Chondrocyte (in vitro differentiated cells): ENCODE measurements at places on chromosomes 2 and 18.
A peak's percentile ranks its signal among the peaks of the same experiment; 100 is the strongest.

DNA sequence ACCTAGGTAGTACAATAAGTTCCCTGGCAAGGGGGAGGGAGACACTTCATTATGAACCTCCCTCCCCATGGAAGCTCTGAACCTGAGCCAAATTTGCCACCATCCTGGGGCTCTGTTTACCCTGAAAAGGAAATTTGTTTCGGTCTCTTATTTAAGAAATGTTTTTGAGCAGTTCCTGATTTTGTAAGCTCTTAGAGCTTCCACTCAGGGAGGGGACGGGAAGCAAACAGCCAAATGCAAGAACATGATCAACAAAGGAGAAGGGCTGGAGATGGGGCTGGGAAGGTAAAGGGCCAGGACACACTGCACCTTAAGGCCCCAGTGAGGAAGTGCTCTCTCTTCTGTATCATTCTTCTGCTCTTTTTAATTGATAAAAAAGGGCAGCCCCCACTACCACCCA lies 117.9 kb downstream of the NRP2 start:
- peaks cover 8% of the 10 kb centered on the region for H3K4me1 ChIP-seq
- peaks cover 12% of the 10 kb centered on the region for H3K36me3 ChIP-seq
- DNase-seq = no peak
- no peak overlapping the region for H3K4me3 ChIP-seq
- H3K27me3 ChIP-seq = peaks cover 1% of the 10 kb centered on the region

GRCh38 chr2:236117861-236118269 lies 50.3 kb downstream of the GBX2 start:
- H3K36me3 ChIP-seq = no peaks in the 10 kb centered on the region
- no peak overlapping the region for H3K27ac ChIP-seq
- no peaks in the 10 kb centered on the region for H3K4me1 ChIP-seq
- H3K4me3 ChIP-seq = no peak overlapping the region

GRCh38 chr2:108616751-108617161 lies 82.5 kb downstream of the LIMS1 start:
- no peak for DNase-seq
- H3K27ac ChIP-seq = no peak overlapping the region
- peaks cover 95% of the 10 kb centered on the region for H3K4me1 ChIP-seq
- H3K27me3 ChIP-seq = no peaks in the 10 kb centered on the region
- no peaks in the 10 kb centered on the region for H3K36me3 ChIP-seq

DNA sequence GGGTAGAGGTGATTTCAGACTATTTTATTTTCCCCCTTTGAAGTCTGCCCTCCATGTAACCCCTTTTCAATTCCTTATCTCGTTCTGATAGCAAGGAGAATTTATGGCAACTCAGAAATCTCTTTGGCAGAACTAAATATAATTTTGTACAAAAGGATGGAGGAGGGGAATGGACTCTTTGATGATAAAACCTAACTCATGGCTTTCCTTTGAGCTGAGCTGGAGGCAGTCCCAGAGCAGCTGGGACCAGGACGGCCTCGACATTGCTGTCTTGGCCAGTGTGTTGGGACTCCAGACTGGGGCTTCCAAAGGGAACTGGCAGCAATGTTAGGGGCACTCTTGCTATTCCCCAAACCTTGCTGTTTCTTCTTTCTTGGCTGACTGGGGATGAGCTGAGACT lies 47.7 kb downstream of the PAX8 start:
- H3K36me3 ChIP-seq = no peaks in the 10 kb centered on the region
- no peaks in the 10 kb centered on the region for H3K27me3 ChIP-seq
- DNase-seq = no peak
- H3K27ac ChIP-seq = no peak overlapping the region

DNA sequence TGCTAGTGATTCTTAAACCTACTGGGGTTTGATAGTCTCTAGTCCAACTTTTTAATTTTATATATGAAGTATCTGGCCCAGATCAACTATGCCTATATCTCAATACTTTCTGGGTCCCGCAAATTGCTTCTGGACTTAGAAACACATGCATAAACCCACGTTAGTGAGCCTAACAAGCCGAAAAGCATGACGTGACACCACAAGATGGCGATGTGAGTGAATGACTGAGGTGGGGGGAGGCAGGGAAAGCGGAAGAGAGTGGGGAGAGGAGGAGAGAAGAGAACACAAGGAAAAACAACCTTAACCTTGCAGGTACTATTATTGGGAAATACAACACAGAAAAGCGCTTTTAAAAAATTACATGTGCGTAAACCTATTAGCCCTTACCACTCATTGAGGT lies 13.8 kb downstream of the PDIA6 start:
- peaks cover 13% of the 10 kb centered on the region for H3K36me3 ChIP-seq
- no peak overlapping the region for H3K4me3 ChIP-seq
- H3K27me3 ChIP-seq = no peaks in the 10 kb centered on the region

- H3K36me3 ChIP-seq = no peaks in the 10 kb centered on the region
- peak overlapping the region; percentile 58 for H3K4me3 ChIP-seq
- no peak for DNase-seq
- H3K27me3 ChIP-seq = no peaks in the 10 kb centered on the region
Observed at GRCh38 chr2:163877316-163877715, 141.5 kb upstream of the FIGN start.

- no peak for DNase-seq
- peaks cover 50% of the 10 kb centered on the region for H3K4me1 ChIP-seq
- peaks cover 2% of the 10 kb centered on the region for H3K36me3 ChIP-seq
- H3K27ac ChIP-seq = peak overlapping the region; percentile 92
Observed at GRCh38 chr2:101306410-101306809, 2.1 kb downstream of the RNF149 start.

GRCh38 chr2:75503048-75503607 lies 57.6 kb downstream of the EVA1A start:
- no peak overlapping the region for H3K4me3 ChIP-seq
- peaks cover 29% of the 10 kb centered on the region for H3K4me1 ChIP-seq
- peak overlapping the region; percentile 87 for H3K27ac ChIP-seq
- DNase-seq = no peak
- peaks cover 1% of the 10 kb centered on the region for H3K36me3 ChIP-seq

- peaks cover 90% of the 10 kb centered on the region for H3K27me3 ChIP-seq
- peaks cover 5% of the 10 kb centered on the region for H3K36me3 ChIP-seq
- peaks cover 18% of the 10 kb centered on the region for H3K4me1 ChIP-seq
Observed at GRCh38 chr18:59264121-59264571, 9.1 kb downstream of the RAX start.

DNA sequence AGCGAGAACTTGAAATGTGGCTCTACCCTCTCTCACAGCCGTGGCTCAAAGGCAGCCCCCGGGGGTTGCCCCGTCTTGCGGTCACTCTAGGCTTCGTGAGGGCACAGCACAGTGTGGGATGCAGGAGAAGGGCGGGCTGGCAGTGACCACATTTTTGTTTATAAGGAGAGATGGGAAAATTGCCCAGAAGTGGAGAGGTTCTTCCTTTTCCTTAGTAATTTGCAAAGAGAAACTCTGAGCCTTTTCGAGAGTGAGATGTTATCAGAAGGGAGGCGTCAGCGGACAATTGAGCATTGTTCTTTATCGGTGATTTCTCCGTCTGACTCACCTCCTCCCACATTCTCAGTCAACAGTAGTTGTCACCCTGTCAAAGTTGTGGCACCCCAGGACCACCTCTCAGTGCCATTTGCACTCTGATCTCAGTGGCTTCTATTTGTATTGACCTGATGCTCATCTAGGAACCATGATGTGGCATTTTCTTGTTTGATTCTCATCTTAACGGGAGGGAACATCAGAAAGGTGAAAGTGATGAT lies 89.6 kb downstream of the ACAA2 start:
- H3K4me3 ChIP-seq = no peak overlapping the region
- peaks cover 22% of the 10 kb centered on the region for H3K4me1 ChIP-seq
- no peak for DNase-seq
- no peak overlapping the region for H3K27ac ChIP-seq
- H3K27me3 ChIP-seq = no peaks in the 10 kb centered on the region
- H3K36me3 ChIP-seq = no peaks in the 10 kb centered on the region

DNA sequence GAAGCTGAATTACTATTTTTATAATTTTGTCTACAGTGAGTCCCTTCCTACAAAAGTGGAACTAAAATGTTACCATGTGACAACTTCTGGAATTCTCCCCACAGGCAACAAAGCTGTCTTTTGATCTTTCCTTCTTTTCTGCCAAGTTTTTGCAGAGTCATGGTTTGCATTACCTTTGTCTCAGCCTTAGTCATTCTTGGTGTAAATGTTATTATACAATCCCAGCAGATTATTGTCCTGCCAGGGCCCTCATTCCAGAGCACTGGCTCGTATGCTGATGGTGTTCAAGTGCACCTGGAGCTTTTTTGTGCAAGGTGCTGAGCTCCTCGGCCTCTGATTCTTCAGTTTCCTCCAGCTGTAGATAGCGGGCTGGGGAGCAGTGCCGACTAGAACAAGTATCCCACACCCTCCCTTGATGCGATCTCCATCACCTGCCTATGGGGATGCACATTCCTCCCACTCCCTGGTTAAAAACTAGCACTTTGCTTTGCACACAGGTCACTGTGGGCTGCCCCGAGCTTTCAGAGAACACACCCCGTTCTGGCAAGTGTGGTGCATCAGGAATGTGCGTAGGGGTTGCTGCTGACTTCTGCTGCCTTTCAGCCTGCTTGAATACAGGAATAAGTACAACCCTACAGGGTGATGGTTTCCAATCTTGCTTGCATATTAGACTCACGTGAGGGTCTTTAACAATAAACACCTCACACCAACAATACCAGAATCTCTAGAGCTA lies 263.6 kb downstream of the RNF144A start:
- no peak overlapping the region for H3K4me3 ChIP-seq
- H3K4me1 ChIP-seq = peaks cover 12% of the 10 kb centered on the region
- H3K36me3 ChIP-seq = no peaks in the 10 kb centered on the region
- no peaks in the 10 kb centered on the region for H3K27me3 ChIP-seq

DNA sequence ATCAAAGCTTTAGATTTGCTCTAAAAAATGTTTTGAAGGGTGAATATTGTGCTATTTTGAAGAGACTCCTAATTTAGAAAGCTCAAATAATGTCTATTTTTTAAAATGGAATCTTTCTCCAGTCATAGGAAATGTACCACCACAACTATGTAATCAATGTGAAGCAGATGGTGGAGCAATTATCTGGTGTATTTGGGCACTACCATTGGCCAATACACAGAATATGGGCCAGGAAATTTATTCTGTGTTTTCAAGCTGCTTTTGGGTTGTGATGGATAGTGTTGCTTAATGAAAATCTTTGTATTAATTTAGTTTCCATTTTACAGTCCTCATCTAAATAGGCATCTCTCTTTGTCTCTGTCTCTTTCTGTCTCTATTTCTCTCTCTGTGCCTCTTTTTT lies 17.1 kb upstream of the VWC2L start:
- no peaks in the 10 kb centered on the region for H3K36me3 ChIP-seq
- no peaks in the 10 kb centered on the region for H3K4me1 ChIP-seq
- no peak overlapping the region for H3K4me3 ChIP-seq
- no peaks in the 10 kb centered on the region for H3K27me3 ChIP-seq

DNA sequence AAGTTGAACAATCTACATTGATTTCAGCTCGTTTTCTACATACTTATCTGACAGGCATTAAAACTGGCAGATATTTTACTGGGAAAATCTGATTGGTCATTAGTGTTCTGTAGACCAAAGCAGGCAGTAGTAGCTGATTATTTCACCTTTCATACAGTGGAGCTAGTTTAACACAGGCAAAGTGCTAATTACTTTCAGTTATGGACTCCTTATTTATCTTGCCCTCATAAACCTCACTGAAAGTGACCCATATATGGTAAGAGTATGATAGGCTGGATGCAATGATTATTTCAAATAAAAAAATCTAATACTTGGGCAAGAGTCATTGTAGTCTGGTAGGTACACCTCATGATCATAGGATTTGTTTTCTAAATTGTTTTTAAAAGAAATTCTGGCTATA lies 129.7 kb downstream of the MYO1B start:
- H3K4me3 ChIP-seq = no peak overlapping the region
- peak overlapping the region; percentile 27 for H3K27ac ChIP-seq
- no peak for DNase-seq

DNA sequence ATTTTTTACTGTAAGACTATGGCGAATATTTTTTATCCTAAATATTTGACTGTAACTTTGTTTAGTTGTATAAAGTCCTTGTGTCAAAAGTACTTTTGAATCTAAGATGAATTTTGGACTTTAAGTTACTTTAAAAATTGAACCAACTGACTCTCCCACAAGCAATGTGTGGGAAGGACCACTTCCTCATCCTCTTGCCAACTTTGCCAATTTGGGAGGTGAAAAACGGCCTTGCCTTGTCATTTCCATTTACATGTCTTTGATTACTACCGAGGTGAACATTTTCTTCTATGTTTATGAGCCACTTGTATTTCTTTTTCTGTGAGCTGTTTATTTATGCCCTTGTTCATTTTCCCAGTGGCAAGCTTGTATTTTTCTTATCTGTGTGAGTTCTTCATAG lies 12.8 kb upstream of the MSGN1 start:
- H3K4me1 ChIP-seq = no peaks in the 10 kb centered on the region
- H3K27ac ChIP-seq = no peak overlapping the region
- no peaks in the 10 kb centered on the region for H3K36me3 ChIP-seq
- DNase-seq = no peak

DNA sequence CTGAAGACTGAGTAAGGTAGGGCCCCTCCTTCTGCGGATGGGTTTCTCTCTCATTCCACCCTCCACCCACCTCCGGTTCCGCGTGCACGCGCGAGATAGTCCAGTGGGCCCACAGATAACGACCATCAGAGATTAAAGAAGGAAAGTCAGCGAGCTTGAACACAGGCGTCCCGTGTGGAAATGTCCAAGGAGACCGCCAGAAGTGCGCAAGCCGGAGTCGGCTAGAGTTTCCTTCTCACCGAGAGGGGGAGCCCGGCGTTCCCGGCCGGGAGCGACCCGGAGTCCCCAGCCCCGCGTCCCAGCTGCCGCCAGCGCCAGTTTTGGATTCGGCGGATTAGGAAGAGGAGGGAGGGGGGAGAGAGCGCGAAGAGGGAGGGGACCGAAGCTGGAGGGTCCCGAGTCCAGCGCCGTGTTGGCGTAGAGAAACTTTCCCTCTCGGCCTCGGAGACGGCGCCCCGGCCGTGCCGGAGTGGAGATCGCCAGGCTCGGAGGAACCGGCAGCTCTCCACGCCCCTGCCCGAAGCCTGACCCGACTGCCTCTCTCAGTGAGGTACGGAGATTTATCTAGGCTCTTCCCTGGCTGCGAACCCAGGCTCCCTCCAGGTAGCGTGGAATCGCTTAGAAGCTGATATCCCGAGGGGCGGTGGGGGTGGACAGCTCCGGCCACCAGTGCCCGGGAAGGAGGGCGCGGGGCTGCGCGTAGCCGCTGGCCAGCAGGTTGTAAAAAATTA lies at the start of gene GULP1:
TSS of gene GULP1 (plus strand) at position 258 of the 731 bp plus-strand sequence. CDS start 185,829 bp downstream, outside the sequence.
- peak within 1 kb of the TSS; percentile 98 for H3K27ac ChIP-seq
- H3K4me1 ChIP-seq = peaks cover 39% of the 10 kb centered on the region
- peak; percentile 92 for DNase-seq
- H3K4me3 ChIP-seq = peak within 1 kb of the TSS; percentile 99

DNA sequence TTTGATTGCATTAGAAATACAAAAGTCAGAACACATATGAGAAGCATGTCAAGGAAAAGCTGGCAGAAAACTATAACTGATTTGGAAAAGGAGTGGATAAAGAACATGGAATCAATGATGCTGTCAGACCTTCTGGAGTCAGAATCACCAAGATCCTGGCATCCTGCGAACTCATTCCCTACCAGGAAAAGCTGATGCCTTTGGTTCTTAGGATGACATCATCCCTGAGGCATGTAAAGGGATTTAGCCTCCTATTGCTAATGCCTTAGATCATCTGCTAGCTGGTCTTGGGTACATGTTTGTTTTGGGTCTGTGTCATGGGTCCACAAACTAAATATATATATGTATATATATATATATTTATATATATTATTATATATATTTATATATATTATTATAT lies 680.7 kb downstream of the EPHA4 start:
- no peak overlapping the region for H3K27ac ChIP-seq
- H3K4me1 ChIP-seq = peaks cover 16% of the 10 kb centered on the region
